ENCODE measurements at places on chromosomes 16 and 17. TPM values are rescaled to one million over a fixed set of nuclear protein-coding genes. Genes with fewer than 3 reads are reported as not detected.

GRCh38 chr17:50955667-50956120 lies 89.5 kb upstream of the TOB1 start:
- DNase-seq: no peak

- DNase-seq: no peak
These were observed 7.2 kb upstream of the MTMR4 start for GRCh38 chr17:58521680-58522079.

Gene KRTAP4-4
- polyA plus RNA-seq: not detected

GRCh38 chr17:45016823-45017222 lies 34.6 kb downstream of the DCAKD start:
- no peak for DNase-seq

- DNase-seq: no peak
These were observed 656.2 kb downstream of the KCNJ2 start for GRCh38 chr17:70825321-70826125.

GRCh38 chr17:81710514-81711308 lies 1.4 kb upstream of the SLC25A10 start:
- DNase-seq: no peak

DNA sequence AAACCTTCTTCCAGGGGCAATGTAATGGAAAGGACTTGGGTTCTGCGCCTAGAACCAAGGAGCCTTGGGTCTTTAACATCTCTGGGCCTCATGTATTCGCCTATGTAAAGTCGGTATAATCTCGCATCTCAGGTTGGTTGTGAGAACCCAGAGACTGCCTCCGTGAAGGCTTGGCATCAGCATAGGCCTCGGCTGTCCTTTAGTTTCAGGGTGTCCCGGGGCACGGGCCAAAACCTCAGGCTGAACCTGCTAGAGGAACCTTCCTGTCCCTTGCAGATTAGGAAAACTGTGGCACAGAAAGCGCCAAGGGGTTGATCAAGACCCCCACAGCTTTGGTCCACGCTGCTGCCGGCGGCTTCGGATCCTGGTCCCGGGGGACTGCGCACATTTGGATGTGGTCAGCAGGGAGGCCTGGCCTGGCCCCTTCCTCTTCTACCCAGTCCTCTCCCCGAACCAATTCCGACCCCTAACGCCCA lies 772 bp upstream of the PHAF1 start:
- DNase-seq: no peak

Gene ULK2
- 16.8 TPM for polyA plus RNA-seq

DNA sequence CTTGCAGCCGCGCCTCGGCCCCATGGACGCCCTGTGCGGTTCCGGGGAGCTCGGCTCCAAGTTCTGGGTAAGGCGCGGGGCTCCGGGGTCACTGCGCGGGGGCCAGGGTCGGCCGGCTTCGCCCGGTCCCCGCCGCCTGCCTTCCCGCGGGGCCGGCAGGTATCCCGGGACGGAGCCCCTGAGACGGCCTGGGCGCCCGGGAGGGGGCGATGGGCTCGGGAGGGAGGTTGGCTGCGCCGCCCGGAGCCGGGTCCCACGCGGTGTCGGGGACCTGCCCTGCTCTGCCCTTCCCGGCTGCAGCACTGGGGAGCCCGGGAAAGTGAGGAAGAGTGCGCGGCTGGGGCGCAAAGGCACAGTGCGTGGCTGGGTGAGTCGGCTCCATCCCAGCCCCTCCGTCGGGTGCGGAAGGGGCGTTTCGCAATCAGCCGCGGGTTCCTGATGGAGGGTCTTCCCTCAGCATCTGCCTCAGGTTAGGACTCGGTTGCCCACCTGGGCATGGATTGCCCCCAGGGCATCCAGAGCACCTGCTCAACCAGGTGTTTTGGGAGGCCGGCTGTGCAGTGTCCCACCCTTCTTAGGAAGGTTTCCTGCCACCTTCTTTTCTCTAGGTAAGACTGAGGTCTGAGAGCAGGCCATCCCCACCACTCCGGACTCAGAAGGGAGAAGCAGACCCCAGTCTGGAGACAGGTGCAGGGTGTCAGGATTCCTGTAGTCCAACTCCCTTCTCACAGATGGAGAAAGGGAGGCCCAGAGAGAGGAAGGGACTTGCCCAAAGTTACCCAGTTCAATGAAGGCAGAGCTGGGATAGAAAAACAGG lies 442 bp downstream of the ABCC3 start:
- DNase-seq: no peak

DNA sequence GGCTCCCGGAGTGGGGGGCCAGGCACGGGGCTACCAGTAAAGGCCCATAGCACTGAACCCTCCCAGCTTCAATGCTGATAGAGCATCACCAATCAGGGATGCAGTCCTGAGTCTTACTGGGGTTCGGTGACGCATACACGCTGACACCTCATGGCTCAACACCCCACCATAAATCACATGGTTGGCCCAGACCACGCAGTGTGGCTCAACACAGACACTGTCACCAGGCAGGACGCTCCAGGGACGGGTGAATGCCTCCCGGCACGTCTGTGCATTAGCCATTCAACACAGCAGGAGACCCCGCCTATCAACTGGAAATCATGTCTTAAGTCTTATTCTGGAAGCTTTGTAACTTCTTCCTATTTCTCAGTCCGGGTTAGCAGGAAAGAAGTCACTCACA lies 35.0 kb downstream of the NECAB2 start:
- DNase-seq: no peak

GRCh38 chr17:2986925-2987324 lies 76.5 kb downstream of the OR1D5 start:
- DNase-seq: no peak

All from keratinocyte (primary cell).